ENCODE measurements at places on chromosomes 13 and 19.
A peak's percentile ranks its signal among the peaks of the same experiment; 100 is the strongest.

DNA sequence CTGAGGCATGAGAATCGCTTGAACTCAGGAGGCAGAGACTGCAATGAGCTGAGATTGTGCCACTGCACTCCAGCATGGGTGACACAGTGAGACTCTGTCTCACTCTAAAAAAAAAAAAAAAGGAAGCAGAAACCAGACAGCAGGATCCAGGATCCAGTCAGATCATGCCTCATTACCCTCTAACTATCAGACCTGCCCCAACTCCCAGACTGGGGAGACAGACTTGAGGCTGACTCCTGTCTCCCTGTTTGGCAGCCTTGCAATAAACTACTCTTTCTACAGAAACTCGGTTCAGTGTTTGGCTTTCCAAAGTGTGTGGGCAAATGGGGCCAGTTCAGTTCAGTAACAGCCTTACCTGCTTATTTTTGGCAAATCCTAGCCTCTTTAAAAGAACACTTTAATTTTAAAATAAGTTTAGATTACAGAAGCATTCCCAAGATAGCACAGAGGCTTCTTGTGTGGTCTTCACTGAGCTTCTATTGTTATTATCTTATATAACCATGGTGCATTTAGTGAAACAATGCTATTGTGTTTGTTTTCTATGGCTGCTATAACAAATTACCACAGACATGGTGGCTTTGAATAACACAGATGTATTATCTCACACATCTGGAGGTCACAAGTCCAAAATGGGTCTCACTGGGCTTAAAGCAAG, 18.5 kb downstream of the RASL11A start:
- no peak for DNase-seq

DNA sequence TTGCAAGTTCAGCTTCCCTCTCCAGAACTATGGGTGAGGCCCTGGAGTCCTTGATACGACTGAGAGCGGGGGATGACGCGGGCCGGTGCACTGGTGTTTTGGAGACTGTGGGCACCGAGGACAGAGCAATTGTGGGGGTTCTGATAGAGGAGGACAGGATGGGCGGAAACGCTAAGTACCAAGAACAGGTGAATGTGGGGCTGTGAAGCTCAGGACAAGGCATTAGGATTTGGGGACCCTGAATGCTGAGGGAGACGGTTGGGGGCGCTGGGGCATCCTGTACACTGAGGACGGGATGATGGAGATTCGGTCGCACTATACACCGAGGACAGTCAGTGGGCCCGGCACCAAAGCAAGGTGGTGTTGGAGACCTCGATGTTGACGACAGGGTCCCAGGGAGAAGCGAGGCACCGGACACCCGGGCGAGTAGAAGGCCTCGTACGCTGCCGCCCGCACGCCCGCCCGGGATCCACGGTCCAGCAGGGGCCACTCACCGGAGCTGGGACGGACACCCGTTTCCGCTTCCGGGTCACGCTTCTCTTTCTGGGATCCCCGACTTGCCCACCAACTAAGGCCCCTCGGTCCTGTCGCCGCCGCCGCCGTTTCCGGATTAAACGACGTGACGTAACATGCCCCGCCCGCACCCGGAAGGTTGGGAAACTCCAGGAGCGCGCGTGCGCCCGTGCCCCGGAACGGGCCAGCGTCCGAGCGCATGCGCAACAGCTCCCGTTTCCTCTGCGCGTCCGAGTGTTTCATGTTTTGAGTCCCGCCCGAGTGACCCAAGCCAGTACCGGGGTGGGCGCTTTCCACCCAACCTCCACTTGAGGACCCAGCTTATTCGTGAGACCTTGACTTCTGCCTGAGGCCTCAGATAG, at the start of gene CHMP2A:
TSS of gene CHMP2A (minus strand) at position 612 of the 875 bp plus-strand sequence. CDS start 893 bp downstream, outside the sequence.
- DNase-seq, result peak; percentile 97

DNA sequence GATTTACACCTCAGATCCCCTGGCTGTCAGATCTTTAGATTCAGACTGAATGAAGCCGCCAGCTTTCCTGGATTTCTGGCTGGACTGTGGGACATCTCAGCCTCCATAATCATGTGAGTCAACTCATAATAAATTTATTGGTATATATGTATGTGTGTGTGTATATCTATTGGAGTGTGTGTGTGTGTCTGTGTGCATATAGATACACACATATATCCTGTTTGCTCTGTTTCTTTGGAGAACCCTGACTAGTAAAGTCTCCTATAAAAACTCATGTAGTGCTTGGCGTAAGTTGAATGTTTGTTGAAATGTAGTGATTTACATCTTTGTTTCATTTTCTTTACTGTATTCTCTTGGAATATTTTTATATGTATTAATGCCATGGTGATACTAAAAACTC, 499.5 kb upstream of the KLF12 start:
- DNase-seq, result no peak

GRCh38 chr13:111926501-111927180, 140.3 kb upstream of the SOX1 start:
- no peak for DNase-seq

- no peak for DNase-seq
These were observed 53.0 kb downstream of the PEPD start for GRCh38 chr19:33468361-33469170.

DNA sequence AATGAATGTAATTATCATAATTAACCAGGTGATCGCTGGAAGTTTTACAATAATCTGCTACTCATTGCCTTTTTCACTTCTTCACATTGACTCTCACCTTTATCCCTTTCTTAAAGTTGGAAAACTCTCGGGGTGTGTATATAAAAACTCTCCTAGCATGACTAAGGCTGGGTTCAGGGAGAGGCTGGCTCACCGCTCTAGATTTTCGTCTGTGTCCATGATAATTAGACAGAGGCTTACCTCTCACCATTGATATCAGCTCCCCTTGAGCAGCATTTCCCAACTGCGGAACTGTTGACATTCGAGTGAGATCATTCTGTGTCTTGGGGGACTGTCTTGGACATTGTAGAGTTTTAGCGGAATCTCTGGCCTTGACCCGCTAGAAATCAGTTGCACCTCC, 39.4 kb downstream of the NFIX start:
- no peak for DNase-seq

DNA sequence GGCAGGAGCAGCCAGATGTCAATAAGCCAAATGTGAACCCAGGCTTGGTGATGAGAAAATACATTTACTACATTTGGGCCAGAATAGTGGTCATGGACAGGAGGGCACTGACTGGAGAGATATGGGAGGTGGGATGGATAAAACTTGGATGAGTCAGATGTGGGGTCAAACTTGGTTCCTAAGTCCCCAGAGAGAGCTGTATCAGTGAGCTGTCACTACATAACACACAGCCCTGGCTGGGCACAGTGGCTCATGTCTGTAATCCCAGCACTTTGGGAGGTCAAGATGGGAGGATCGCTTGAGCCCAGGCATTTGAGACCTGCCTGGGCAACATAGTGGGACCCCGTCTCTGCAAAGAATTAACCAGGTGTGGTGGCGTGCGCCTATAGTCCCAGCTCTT, 51.6 kb upstream of the EHD2 start:
- DNase-seq, result no peak

GRCh38 chr19:35790981-35791813, 15.8 kb downstream of the ARHGAP33 start:
- DNase-seq, result no peak

DNA sequence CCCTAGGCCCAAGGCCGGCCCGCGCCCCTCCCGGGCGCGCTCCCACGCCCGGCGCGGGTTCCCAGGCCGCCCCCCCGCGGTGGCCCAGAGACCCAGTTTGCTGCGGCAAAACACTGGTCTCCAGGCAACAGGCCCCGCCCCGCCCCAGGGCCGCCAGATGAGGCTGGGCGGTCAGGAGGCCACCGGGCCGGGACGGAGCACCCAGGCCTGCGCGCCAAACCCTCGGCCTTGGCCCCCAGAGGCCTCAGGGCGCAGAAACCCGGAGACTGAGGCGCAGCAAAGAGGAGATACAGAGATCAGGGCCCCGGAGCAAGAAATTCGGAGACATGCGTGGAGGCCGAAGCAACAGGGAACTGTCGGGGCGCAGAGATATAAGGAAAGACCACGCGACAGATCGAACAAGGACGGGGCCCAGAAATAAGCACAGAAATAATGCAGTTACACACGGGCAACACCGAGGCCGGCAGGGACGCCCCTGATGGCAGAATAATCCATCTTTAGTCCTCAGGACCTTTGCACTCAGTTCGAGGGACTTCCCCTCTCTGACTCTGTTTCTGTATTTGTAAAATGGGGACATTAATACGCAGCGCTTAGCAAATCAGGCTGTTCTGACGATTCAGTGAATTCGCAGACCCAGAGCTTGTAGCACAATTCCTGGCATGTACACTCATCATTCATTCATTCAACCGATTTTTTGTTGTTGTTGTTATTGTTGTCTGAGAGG, 20.8 kb upstream of the ERCC1 start:
- peak; percentile 67 for DNase-seq

DNA sequence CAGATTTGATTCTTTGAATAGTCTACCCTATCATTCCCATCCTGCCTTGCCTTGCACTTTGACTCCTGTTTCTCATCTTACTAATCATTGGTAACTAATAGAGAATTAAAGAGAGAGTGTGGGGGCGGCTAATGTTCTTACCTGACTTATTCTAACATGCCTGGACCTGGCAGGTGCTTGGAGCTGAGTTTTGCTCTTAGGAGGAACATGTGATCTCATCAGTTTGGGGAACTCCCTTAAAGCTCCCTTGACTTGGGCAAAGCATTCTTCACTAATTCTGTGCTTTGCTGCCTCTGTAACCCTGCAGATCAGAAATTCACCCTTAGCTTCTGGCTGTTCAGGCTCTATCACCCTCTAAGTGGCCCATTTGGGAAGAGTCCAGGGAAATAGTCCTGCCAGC, 861.1 kb downstream of the GPC5 start:
- DNase-seq, result no peak

GRCh38 chr19:34468409-34468808, 13.1 kb upstream of the WTIP start:
- DNase-seq, result no peak

DNA sequence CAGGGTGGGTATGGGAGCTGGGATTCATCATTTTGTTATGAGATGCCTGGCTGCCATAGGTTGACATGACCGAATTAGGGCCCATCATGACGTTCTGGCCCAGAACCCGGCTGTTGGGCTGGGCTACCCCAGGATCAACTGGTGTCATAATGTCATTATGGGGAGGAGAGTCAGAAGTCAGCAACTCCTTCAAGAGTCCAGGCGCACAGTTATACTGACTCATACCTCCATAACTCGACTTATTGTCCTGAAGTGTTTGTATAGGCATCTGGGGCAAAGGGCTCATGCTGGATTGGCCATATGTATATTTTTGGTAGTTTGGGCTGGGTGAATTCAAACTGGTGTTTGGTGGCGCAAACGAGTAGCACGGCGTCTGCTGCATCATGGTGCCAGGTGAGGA, 106.5 kb downstream of the FOXO1 start:
- no peak for DNase-seq

Data from stimulated activated CD4-positive, alpha-beta T cell treated with anti-CD3 and anti-CD28 coated beads, Interleukin-2, amount 100 ng/mL, for 48 hours (primary cell).